Dorsolateral prefrontal cortex (tissue), 122 donors: ENCODE measurements at places on chromosomes 2 and 18. TPM values are rescaled to one million over a fixed set of nuclear protein-coding genes. Genes with fewer than 3 reads are reported as not detected.

Gene SOX11
- 2.0 TPM for total RNA-seq

Gene SERPINB4
- total RNA-seq = not detected

Gene ALPG
- total RNA-seq = not detected

- DNase-seq = no peak
Measured at GRCh38 chr18:58239879-58240278, 195.9 kb downstream of the NEDD4L start.

DNA sequence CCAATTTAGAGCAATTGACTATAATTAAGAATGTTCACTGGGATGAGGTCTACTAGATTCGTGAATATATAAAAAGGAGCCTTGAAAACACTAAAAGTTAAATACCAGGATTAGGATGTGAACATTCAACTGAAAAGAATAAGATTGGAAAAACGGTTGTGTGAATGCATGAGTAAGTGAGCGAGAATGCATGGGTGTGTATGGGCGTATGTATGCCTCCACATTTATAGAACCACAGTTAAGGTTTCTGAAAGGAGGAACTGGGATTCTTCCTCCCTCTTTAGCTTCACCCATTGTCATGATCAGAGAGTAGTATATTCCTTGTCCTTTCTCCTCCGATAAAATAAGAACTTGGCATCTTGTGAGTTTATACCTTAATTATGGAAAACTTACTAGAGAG is 151.1 kb upstream of the UBE2E3 start:
- DNase-seq = no peak
